Fibroblast of the aortic adventitia (primary cell): ENCODE measurements at places on chromosomes 1 and 21.

DNA sequence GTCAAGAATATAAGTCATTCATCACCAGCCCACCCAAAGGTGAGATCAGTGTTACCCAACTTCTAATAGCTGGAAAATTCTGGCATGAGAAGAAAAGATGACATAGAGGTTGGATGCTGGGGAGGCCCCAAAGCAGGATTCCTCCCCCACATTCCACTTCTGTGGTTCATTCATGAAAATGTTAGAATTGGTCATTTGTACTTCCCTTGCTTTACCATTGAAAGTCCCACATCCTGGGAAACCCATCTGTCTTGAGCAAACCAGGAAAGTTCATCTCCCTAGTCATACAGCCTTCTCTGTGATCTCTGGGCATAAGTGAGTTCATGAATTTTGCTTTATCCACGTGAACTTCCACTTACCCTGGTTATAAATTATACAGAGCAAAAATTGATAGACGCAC lies 66.8 kb downstream of the SERINC2 start:
- DNase-seq = no peak

DNA sequence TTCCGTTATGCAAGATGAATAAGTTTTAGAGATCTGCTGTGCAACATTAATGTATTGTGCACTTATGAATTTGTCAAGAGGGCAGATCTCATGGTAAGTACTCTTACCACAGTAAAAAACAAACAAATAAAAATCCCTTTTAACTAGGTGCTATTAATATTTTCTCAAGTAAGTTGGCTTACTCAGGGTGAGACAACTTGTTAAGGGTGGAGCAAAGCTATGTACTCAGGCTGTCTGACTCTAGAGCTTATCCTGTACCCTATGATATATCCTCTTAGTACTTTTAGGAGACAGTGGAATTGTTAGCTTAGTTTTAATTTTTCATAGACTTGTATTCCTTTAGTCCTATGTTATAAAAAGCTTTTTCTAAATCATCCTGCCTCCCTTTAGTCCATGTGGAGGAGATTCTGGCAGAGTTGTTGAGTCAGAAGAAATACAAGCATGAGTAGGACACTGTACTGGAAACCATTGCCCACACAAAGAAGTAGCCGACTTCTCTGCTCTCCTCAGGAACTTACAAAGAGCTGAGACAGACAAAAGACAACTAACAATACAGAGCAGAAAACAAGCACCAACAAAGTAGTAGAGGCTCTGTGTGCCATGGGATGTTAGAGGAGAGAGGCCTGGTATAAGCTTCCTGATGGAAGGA lies 49.2 kb downstream of the S1PR1 start:
- DNase-seq = no peak

DNA sequence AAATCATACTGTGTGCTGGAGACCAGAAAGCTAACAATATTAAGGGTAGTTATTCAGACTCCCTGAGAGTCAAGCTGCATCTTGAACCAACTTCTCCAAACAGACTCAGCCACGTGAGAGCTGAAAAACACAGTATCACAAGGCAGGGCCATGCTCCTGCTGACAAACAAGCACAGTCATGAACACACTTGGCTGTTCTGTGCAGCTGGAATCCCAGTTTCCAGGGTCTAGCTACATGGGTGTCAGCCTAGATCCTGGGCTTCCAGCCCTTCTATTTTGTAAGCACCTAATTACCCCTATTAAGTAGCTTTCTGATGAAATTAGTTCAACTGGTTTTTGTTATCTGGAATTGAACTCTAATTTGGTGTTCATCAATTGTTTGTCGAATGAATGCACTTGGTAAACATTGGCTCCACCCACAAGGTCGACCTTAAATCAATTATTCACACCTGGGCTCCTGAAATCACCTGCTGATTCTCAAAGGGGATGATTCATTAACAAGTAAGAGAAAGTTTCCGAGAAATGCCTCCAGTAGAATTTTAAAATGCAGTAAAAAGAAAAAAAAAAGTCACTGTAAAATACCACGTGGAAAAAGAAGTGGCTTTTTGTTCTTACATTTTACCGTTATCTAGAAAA lies 179.3 kb downstream of the ZC3H11B start:
- DNase-seq = peak; percentile 35

DNA sequence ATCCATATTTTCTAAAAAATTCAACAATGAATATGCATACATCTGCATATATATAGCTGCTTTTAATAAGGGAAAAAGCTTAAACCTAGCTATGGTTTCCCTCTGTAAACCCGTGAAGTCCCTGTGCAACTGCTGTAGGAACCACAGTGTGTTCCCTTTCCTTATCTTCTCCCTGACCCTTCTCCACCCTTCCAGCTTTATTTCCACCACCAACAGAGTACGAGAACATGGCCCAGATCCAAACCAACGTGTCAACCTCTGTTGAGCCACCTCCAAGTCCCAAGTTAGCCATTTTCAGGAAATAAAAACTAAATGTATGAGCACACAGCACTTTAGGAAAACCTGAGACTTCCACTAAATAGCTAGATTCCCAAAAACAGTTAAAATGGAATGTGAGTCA lies 20.3 kb downstream of the SUSD4 start:
- no peak for DNase-seq

GRCh38 chr1:66556161-66556611 lies 22.2 kb downstream of the SGIP1 start:
- no peak for DNase-seq

DNA sequence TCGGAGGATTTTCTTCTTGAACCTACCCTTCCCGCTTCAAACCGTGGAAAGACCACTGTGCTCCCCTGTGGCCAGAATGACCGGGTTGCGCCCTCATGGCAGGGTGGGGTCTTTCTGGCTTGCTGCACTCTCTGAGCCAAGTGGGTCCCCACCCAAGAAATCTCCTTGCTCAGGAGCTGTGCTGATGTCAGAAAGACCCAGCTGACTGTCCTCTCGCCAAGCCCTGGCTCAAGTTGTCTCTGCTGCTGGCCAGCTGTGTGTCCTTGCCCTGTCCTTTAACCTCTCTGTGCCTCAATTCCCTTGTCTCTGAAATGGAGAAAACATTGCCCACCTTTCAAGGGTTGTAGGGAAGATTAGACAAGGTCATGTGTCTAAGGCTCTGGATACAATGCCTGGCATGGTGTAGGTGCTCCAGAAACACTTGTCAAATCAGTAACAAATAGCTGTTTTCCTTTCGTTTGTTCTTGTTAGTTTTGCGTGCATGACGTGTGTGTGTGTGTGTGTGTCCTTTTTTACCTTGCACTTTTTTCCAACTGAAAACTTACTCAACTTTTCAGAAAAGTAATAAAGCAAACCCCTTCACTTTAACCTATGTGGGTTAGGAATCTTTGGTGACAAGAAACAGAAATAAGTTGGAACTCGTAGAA lies 41.1 kb upstream of the RPL11 start:
- DNase-seq = peak; percentile 33

- no peak for DNase-seq
These were observed 9.8 kb downstream of the PLA2G4A start for GRCh38 chr1:186838380-186839040.

GRCh38 chr1:161505686-161506085 lies 429 bp downstream of the FCGR2A start:
- DNase-seq = no peak

- DNase-seq = no peak
These were observed 200.7 kb upstream of the GRIK3 start for GRCh38 chr1:37234941-37235418.

GRCh38 chr1:233412812-233413211 lies 85.3 kb downstream of the MAP3K21 start:
- no peak for DNase-seq

DNA sequence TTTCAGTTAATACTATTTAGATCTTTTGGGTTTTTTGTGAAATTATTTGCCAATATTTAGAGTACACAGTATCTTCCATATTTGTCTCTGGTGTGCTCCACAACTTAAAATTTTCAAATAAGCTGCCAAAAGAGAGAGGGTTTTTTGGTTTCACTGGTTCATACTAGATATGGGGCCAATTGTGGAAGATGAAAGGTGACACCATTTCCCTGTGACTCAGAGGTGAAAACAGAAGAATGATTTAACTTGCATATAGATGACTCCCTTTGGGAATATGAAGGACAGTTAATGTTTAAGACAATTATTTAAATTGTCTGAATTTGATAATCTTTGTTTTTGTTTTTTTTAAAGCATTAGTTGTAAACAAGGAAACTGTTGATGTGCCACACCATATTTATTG lies 37.5 kb downstream of the IVNS1ABP start:
- DNase-seq = peak; percentile 41

DNA sequence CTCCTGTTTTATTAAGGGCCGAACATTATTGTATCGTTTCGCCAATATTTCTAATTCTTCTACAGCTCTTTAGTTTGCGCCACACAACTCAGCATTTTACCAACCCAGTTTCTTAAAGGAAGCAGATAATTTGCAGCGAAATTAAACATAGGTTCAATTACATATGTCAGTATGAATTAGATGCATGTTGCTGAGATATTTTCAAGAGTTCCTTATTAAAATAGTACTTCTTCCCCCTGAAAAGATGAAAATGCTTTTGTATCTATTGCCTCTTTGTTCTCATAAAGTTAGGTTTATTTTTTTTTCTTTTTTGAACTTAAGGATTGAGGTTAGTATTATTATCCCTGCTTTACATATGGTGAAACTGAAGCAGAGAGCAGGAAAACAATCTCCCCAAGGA lies 183.5 kb upstream of the C1orf105 start:
- DNase-seq = no peak

DNA sequence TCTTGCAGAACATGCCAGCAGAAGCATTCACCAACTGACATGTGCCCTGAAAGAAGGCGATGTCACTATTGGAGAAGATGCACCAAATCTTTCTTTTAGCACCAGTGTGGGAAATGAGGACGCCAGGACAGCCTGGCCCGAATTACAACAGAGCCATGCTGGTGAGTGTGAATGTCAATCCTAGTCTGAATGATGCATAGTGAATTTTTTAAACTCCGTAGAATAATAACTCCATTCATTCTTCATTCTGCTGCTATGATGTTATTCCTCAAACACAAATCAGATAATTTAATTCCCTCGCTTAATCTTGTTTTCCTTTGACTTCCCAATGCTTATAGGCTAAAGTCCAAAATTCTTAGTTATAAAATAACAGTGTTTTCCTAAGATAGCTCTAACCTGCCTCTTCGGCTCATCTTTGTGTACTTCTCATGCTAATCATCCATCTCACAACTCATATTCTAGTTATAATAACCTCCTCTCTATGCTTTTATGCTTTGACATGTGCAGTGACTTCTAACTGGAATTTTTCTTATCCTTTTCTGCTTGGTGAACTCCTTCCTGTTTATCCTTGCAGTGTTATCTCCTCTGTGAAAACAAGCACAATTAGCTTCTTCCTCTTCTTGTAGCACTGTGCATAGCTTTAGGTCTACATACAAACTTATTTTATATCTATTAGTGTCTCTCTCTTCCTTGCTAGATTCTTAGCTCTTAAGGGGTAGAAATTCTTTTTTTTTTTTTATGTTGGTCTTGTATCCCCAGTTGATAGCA lies 14.4 kb downstream of the SDCCAG8 start:
- DNase-seq = no peak

DNA sequence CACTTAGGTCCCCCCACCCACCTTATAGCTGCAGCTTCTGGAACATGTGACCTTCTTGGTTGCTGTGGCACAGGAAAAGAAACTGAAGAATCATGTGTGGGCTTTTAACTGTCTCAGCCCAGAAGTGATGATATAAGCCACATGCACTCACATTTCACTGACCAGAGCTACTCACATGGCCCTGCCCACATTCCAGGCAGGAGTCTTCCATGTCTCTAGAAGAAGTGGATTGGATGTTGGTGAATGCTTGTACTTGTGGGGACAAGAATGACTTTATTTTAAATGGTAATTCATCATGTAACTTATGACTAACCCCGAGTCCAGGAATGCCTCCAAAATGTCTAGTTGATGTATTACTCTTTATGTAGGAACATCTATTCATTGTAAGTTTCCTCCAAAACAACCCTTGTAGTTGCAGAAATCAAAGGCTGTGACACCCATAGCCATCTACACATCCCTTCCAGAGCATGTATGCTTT lies 15.8 kb upstream of the CAMK1G start:
- DNase-seq = peak; percentile 96

GRCh38 chr1:84570436-84571149 lies 3.6 kb downstream of the CTBS start:
- peak; percentile 75 for DNase-seq

- DNase-seq = no peak
These were observed 106.8 kb downstream of the TOMM20 start for GRCh38 chr1:235021815-235022214.

DNA sequence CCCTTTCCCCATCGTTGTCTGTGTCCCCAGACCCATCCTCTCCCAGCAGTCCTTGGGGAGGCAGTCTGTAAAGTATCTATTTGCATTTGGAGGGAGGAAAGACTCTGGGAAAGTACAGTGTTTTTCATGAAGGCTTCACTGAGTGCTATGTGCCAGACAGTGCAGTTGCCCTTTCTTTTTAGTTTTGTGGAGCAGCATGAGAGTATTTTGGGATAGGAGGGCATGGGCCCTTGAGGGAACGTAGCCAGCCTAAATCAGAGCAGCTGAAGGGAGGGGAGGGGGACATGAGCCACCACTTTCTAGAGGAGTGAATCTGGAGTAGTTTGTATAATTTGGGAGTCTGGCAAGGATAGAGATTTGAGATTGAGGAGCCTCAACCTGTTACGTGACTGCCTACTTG lies 404.0 kb upstream of the KAZN start:
- no peak for DNase-seq

DNA sequence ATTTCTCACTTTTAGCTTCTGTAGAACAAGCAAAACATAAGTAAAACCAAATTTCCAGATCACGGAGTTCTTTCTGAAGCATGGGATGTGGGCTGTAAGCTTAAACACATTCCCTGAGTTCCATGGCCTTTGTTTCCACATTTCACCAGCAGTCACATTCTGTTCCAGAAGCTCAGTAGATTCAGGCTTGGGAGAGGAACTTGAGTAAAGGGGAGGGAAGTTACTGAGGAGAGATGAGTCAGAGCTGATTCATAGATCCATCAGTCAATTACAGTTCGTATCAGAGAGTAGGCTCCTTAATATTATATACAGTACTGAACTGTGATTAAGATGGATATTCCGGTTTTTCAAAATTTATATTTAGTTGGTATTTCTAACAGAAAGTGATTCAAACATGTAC lies 614.3 kb downstream of the NCAM2 start:
- DNase-seq = peak; percentile 62

DNA sequence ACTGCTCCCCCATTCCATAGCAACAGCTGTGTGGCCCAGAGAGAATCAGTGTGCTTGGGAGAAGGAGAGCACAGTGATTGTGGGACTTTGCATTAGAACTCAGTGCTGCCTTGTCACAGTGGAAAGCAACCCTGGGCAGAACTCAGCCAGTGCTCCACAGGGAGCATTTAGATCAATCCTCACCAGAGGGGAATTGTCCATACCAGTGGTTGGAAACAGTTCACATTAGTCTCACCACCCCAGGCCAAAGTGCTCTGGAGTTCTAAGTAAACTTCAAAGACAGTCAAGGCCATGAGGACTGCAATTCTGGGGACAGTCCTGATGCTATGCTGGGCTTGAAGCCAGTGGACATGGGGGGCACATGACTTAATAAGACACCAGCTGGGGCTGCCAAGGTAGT lies 12.9 kb upstream of the SMAP2 start:
- no peak for DNase-seq

- no peak for DNase-seq
These were observed 14.0 kb upstream of the FOXO6 start for GRCh38 chr1:41347276-41347675.

GRCh38 chr1:201395936-201396335 lies 3.2 kb downstream of the LAD1 start:
- no peak for DNase-seq

GRCh38 chr1:59199719-59200376 lies 97.0 kb upstream of the FGGY start:
- no peak for DNase-seq

- peak; percentile 26 for DNase-seq
These were observed 3.8 kb upstream of the PARS2 start for GRCh38 chr1:54768093-54768492.
